ENCODE measurements at places on chromosomes 2 and 18.

DNA sequence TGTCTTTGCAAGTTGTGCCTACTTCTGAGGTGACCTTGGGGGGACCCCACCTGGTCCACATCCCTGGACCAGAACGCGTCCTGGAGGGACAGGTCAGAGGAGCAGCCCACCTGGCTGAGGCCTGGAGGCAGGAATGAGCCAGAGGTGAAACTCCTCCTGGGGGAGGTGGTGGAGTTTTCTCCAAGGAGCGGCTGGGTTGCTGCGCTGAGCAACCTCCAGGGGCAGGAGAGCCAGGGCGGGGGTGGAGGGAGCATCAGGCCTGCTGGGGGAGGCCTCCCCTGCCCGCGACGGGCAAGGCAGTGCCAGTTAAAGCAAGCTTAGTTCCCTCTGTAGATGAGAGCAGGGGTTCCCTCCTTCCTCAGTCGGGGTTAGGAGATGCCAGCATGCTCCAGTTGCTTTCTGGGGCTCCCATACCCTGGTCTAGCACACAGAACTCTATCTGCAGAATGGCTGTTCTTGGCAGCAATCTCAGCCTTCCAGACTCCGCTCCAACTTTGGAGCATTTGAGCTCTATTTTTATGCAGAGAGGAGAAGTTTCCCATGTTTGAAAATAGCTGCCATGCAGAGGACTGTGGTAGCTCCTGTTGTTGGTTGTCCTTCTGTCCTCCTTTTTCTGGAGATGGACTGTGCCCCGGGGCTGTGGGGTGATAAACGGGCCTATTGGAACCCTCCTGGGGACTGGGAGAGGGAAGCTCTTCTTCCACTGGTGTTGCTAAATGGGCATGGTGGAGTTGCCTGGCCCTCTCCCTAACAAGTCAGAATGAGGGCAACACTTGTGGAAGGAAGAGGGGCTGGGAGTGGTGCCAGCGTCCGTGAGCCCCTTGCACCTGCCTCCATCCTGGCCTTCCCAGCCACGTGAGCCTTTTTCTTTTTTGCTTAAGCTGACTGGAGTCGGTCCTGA lies 39.1 kb downstream of the B3GNT2 start:
- no peak for DNase-seq

DNA sequence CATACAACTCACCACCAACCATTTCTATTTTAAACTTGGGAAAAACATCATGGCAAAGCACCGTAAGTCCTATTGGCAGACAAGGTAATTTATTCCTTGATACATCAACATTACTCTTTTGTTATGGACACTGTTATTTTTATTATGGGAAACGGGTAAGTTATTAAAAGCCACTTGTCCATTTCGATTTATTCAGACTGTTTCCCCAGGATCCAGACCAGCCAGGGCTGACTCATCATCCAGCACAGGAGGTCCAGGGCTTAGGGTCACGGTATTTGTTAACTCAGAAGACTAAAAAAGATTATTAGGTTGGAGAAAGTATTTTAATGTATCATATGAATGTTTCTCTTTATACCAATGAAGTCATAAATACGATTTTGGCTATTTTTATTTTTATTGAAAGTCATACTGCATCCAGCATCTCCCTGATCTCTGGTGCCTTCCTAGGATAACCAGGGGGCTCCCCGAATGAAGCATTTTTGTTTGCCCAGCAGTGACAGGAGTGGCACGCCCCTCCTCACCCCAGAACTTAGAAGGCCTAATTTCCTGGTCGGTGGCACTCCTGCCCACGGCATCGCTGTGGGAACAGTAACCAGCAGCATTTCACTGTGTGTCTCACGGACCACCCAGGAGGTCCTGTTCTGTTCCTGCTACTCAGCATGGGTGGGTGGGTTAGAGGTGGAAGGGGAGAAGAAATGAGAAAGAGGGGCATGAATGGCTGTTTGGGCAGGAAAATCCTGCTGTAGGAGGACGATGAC lies 446.1 kb downstream of the EIPR1 start:
- DNase-seq, result no peak

GRCh38 chr2:209965723-209966122 lies 36.7 kb upstream of the RPE start:
- DNase-seq, result no peak

DNA sequence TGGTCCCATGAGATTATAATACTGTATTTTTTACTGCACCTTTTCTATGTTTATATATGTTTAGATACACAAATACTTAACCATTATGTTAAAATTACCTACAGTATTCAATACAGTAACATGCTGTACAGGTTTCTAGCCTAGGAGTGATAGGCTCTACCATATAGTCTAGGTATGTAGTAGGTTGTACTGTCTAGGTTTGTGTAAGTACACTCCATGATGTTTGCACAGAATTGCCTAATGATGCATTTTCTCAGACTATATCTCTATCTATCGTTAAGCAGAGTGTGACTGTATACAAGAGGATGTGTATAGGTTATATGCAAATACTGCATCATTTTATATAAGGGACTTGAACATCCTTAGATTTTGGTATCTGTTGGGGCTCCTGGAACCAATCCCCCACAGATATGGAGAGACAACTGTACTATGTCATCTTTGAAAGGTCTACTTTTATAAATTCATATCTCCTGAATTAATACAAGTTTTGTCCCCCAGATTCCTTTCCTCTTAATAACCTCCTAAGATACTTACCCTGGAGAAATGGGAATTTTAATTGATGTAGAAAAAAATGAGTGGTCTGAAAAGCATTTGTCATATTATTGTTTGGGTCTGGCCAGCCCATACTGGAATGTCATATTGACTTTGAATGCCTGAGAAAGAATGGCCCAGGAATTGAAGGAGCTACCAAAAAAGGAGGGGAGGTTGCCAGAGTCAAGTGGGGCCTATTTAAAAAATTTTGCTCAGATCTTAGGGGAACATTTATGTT lies 36.6 kb downstream of the EHBP1 start:
- DNase-seq, result no peak

GRCh38 chr2:171668183-171668582 lies 19.1 kb upstream of the DYNC1I2 start:
- no peak for DNase-seq

- no peak for DNase-seq
These were observed 126.2 kb downstream of the NR4A2 start for GRCh38 chr2:156206355-156206754.

DNA sequence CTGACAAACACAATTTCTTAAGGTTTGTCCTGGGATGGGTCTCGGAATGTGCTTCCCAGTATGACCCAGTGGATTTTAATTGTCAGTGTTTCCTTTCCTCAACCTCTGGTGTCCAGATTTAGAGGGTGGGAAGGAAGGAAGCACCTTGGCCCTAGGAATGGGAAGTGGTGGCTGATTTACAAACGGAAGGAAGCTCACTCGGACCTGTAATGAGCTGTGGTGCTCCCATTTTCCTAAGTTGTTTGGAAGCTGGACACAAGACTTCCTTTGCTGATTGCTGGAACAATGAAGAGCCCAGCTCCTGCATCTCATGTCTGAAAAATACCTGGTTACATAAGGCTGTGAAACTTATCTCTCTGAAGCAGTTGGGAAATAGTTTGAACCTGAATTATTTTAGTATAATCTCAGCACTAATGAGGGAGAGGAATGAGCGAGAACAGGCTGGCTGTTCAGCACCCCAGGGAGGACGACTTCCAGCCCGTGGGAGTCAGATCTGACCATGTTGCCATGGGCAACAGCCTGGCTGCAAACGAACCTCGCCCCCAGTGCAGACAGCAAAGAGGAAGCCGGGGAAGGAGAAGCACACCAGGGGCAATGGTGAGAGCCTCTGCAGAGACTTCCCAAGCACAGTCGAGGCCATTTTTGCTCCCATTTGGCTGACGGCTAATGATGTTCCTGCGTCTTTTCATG lies 74.4 kb upstream of the ASB18 start:
- DNase-seq, result no peak

DNA sequence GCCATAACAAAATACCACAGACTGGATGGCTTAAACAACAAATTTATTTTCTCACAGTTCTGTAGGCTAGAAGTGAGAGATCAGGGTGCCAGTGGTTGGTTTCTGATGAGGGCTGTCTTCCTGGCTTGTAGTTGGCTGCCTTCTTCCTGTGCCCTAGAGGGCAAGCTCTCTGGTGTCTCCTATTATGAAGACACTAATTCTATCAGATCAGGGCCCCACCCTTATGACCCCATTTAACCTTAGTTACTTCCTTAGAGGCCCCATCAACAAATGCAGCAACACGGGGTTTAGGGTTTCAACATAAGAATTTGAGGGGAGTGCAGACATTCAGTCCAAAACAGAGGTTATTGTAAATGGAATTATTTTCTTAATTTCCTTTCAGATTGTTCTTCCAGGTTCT lies 22.9 kb downstream of the CYP27A1 start:
- DNase-seq, result no peak

DNA sequence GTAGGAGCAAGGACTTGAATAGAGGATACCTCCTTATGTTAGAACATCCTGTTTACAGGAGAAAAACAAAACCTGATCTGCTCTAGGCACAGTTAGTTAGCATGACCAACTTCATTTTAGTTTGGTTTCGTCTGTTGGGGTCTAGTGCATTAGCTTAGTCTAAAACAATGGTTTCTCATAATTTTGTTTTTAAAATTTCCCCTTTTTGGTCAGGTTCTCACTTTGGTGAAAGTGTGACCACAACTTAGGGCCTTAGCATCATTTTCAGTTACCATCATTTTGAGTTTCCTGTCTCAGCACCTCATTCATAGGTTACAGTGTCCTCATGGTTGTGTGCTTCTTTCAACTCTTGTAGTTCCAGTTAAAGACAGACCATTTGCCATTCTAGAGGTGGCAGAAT lies 1277.0 kb upstream of the SLC39A10 start:
- DNase-seq, result no peak

- no peak for DNase-seq
These were observed 240.3 kb upstream of the FBXO11 start for GRCh38 chr2:48146552-48146951.

- DNase-seq, result no peak
These were observed 110.7 kb downstream of the COLEC12 start for GRCh38 chr18:389658-390357.

- no peak for DNase-seq
These were observed 409.2 kb upstream of the HS6ST1 start for GRCh38 chr2:128727914-128728313.

DNA sequence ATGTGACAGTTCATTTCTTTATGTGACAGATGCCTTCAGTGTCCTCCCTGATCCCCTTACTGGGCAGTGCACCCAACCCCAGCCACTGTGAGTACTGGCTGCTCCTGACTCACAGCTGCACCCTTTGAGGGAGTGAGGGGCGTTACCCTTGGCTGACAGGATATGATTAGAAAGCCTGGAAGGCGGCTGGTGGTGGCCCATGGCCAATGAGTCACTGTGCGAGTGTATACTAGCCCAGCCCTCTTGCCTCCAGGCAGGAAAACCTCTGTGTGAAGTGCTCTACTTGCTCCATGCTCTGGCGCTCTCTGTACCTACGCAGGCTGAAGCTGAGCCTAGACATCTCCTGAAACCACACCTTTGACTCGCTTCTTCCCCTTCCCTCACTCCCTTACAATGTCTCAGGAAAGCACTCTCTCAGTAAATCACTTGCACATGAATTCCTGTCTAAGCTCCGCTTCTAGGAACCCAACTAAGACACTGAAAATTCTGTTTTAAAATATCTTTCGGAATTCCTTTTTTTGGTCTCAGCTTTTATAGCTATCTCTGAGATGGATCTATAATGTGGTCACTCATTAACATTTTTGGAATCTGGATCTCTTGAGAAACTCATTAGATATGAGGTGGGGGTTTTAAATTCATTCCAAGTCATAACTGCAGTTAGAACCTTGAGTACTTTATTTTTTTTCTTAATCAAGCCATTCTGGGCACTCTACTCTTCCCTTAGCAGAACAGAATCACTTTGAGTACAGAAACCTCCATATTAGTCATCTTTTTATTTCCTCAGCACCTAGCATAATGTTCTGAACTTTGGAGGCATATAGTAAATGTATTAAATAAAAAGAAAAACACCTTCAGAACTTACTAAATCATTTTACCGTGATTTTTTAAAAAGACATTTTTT lies 25.3 kb upstream of the STAM2 start:
- DNase-seq, result no peak

DNA sequence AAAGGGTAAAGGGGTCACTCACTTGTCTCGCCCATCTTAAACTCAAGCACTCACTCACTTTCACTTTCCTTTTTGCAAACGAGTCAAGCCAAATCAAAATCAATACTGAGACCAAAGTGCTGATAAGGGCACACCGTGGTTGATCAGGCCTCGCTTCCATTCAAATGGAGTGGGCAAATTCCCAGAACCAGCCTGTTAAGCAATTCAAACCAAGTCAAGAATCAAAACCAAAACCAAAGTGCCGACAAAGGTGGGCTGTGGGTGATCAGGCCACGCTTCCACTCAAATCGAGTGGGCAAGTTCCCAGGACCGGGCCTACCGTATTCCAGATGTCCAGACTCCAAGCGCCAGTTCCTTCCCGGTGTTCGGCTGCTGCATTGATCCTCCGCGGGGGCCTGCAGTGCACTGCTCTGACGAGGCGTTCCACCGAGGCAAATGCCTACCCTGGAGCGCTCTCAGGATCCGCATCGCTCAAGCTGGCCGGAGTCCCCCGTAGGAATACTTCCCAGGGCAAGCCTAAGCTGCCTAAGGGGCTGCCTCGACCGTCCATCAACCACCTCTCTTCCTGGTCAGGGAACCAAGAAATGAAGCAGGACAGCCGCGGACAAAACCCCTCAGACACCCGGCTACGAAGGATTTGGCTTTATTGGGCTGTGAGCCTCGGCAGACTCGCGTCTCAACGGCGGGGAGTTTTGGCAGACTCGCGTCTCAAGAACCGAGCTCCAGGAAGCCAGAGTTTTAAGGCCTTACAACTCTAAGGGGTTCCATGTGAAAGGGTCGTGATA lies 89.9 kb upstream of the SLC1A4 start:
- no peak for DNase-seq

DNA sequence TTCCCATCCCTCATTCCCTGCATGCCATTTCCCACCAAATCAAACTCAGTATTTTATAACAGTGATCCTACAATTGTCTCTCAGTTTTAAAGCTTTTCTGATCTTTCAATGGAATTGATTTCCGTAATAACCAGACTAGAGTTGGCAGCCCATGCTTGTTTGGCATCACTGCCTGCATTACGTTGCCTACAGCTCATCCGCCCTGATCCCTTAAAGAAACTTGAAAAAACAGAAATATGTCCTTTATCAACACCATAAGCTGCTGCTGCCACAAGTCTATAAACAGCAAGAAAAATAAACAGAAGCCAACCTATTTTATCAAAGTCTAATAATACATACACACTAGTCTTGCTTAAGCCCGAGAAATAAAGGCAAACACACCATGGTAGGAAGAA lies 331.0 kb downstream of the METTL4 start:
- DNase-seq, result no peak

DNA sequence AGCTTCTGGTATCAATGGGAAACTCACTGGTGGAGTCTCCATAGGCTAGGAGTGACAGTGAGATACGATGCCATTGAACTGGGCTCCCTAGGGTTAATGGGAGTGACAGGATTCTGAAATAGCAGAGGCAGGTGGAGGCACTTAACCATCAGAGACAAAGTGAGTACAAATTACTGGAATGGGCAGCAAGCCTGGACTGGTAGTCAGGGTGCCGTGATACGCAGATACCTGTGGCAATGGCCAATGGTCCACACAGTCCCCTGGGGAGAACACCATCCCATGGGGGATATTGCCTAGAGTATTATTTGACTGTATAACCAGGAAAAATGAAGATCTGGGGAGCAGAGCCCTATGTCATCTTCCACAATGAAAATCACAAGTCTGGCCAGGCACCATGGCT lies 17.3 kb downstream of the CHCHD5 start:
- DNase-seq, result no peak

GRCh38 chr2:192072778-192073177 lies 122.0 kb downstream of the TMEFF2 start:
- DNase-seq, result no peak

- DNase-seq, result no peak
These were observed 61.3 kb downstream of the NUP35 start for GRCh38 chr2:183185534-183185933.

- DNase-seq, result no peak
These were observed 53.0 kb downstream of the RAB27B start for GRCh38 chr18:54881229-54881768.

All from activated CD8-positive, alpha-beta memory T cell treated with anti-CD3 and anti-CD28 coated beads for 1 hour (primary cell).